Pulmonary artery endothelial cell (primary cell): ENCODE measurements at places on chromosomes 7 and 10. TPM values are rescaled to one million over a fixed set of nuclear protein-coding genes. Genes with fewer than 3 reads are reported as not detected.

NEURL1 gene
- total RNA-seq: 0.11 and 0.20 TPM in 2 replicates

TCAF2 gene
- total RNA-seq: 7.1 and 16.3 TPM in 2 replicates

SAMD9 gene
- total RNA-seq: 13.3 and 14.0 TPM in 2 replicates

PIP gene
- total RNA-seq: not detected in 2 replicates
